Activated T-cell treated with anti-CD3 and anti-CD28 coated beads for 48 hours (primary cell): ENCODE measurements at places on chromosomes 4 and X.
A peak's percentile ranks its signal among the peaks of the same experiment; 100 is the strongest.

DNA sequence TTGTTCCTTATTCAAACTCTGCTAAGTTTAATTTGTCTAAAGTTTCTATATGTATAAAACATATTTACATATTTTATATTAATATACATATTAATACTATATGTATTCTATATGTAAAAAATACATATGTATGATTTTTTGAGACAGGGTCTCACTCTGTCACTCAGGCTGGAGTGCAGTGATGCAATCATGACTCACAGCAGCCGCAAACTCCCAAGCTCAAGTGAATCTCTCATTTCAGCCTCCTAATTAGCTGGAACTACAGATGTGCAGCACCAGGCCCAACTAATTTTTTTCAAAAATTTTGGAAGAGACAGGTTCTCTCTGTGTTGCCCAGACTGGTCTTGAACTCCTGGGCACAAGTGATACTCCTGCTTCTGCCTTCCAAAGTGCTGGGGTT is 684.9 kb downstream of the TRAM1L1 start:
- no peak for DNase-seq

DNA sequence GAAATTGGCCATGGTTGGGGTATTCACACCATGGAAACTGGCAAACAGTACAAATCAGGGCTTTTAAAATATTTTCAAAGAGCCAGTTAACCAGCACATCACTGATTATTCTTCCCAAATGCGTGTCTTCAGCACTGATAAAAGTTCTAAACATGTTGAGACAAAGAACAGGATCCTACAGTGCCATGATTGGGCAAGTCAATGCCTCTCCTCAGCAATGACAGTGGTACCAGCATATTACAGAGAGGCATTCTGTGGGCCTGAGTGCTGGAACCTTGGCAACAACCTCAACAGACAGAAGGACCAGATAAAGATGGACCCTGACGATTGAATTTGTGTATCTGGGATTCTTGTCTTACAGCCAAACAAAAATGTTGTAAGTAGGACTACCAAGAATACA is 108.9 kb downstream of the EFHC2 start:
- DNase-seq = no peak

GRCh38 chr4:56684320-56685050 is 3.4 kb upstream of the HOPX start:
- no peak for DNase-seq

- no peak for DNase-seq
Measured at GRCh38 chr4:139817657-139818452, 152.2 kb downstream of the MGST2 start.

DNA sequence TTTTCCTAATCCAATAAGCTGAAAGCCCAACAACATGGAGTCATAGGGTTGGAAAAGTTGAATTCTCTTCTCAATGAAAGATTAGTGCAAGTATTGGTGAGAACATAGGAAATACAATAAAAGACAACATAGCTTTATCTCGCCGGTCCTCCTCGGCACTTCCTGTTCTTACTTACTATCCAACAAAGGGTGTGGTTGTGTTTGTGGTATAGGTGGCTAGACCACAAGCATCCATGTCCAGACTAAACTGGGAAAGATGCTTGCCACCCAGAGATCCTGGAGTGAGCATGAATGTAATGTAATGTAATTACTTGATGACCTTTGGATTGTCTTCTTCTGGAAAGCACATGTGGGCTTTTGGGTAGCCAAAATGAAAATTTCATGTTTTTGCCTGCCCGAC is 223.8 kb downstream of the CPE start:
- DNase-seq = no peak

DNA sequence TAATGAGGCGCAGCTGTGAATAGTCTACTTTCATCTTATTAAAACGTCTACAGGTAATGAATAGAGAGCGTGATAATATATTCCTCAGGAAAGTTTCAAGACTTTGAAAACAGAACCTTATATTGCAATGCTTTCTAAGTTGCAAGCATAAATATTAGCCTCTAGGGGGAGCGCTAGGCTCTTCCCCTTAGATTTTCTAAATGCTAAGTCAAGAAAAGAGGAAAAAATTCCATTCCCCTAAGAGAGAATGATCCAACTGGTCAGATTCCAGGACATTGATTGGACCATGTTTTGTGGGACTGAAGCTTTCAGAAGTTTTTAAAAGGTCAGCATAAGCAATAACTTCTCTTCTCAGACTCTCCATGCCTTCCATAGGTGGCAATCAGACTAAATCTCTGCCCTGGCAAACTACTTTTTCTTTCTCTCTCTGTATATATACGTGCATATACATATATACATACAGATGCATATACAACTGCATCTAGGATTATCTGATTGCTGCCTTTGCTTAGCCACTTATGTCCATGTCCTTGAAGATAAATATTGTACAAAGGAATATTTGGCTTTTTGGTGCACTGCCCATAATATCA is 492.9 kb downstream of the INPP4B start:
- DNase-seq = no peak

DNA sequence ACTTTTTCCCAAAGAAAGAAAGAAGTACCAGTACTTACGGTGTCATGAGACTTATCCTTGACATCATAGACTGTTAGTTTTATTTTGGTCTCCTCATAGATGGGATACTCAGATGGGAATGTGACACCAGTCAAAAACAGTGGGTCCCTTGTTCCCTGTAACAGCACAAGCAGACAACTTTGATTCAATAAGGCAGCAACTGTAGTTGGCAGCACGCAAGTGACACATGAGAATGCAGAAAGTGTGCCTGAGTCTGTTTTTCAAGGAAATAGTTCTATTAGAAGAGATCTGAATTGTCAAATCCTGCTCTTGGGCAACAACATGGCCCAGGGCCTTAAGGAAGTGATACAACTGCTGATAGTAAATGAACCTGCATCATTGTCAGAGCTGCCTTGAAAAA is 443.2 kb downstream of the INPP4B start:
- no peak for DNase-seq

GRCh38 chr4:34953145-34953799 is 1291.0 kb downstream of the ARAP2 start:
- no peak for DNase-seq

- no peak for DNase-seq
Measured at GRCh38 chrX:134287346-134287745, 50.4 kb downstream of the CCDC160 start.

GRCh38 chr4:9988363-9988749 is 32.9 kb downstream of the SLC2A9 start:
- DNase-seq = no peak

GRCh38 chrX:15758140-15758539 is 20.1 kb downstream of the CA5B start:
- DNase-seq = no peak

DNA sequence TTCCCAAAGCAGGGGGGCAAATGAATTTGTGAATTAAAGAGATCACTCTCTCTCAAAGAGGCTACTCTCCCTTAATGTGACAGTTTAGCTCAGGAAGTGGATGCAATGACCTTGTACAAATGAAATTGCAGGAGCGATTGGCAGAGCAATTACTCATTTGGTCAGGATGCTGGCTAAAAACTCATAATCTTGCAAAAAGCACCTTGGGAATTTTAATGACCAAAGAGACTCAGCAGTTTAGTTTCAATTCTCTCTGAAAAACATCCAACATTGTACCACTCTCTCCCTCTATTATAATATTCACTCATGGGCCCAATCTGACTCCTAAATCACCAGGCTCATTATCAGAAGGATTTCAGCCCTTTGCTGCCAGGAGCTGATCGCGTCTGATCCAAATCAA is 26.1 kb downstream of the PDGFC start:
- no peak for DNase-seq

GRCh38 chr4:19213388-19213787 is 1038.3 kb upstream of the SLIT2 start:
- DNase-seq = no peak

- DNase-seq = no peak
Measured at GRCh38 chr4:175459571-175459970, 352.5 kb downstream of the GPM6A start.

- no peak for DNase-seq
Measured at GRCh38 chrX:45830343-45830742, 629.7 kb upstream of the DIPK2B start.

GRCh38 chr4:5821665-5822358 is 71.1 kb downstream of the CRMP1 start:
- DNase-seq = no peak

- peak; percentile 65 for DNase-seq
Measured at GRCh38 chr4:25862411-25863346, at the start of gene SEL1L3. Gene SEL1L3 (minus strand): TSS chr4:25862988. CDS start chr4:25862836, 152 bp downstream.

DNA sequence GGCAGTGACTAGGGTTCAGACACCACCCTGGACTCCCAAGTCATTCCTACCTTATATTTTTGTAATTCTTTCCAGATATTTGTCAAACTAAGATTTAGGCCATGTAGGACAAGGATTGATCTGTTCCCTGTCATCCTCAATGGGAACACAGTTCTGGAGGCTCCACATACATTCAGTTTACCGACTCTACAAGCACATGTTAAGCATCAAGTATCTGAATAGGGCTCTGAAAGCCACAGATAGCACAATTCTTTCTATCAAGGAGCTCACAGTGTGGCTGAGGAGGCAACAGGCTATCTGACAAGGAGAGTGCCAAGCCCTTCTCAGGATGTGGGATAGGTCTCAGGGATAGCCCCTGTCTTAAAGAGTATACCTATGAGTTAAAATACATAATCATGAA is 37.0 kb upstream of the CXCL8 start:
- no peak for DNase-seq

GRCh38 chr4:14749910-14750309 is 252.4 kb upstream of the CPEB2 start:
- no peak for DNase-seq

- DNase-seq = no peak
Measured at GRCh38 chrX:109345856-109346255, 136.0 kb downstream of the GUCY2F start.

DNA sequence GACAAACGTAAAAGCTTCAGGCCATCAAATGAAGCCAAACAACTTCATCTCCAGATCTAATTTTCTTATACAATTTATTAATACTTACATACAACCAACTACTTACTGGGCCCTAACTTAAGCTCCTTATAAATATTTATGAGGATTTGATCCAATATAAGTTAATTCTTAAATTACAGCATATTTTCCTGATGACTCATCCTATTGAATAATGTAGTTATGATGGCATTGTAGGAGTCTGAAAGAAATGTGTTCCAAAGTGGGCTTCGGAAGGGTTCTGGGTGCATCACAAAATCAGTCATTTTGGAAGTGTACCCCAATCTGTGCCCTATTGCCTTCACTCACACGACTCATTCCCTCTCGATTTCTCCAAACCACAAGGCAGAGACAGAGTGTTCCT is 455.1 kb upstream of the CTSO start:
- DNase-seq = no peak

GRCh38 chr4:17112292-17112659 is 213.8 kb upstream of the LDB2 start:
- no peak for DNase-seq

GRCh38 chr4:148735432-148736155 is 293.4 kb upstream of the NR3C2 start:
- DNase-seq = peak; percentile 5

- no peak for DNase-seq
Measured at GRCh38 chrX:55213381-55213780, 6.8 kb upstream of the PAGE5 start.

GRCh38 chrX:136816975-136817374 is 36.2 kb upstream of the ARHGEF6 start:
- no peak for DNase-seq

GRCh38 chr4:23614284-23614892 is 275.5 kb downstream of the PPARGC1A start:
- no peak for DNase-seq
